Neural progenitor cell (in vitro differentiated cells): ENCODE measurements at places on chromosomes 12 and 14. TPM values are rescaled to one million over a fixed set of nuclear protein-coding genes. Genes with fewer than 3 reads are reported as not detected.

The CCND2 gene
- total RNA-seq, result 95.8 and 103 TPM in 2 replicates

The KDM5A gene
- 44.7 and 50.2 TPM in 2 replicates for total RNA-seq

The TTC5 gene
- 15.1 and 15.3 TPM in 2 replicates for total RNA-seq

The OR11H12 gene
- total RNA-seq, result not detected in 2 replicates

The NEMF gene
- 60.5 and 83.0 TPM in 2 replicates for total RNA-seq

The ADCY4 gene
- total RNA-seq, result not detected in 2 replicates

The DCAF11 gene
- total RNA-seq, result 66.5 and 83.8 TPM in 2 replicates

The EXOC3L4 gene
- total RNA-seq, result not detected in 2 replicates

GRCh38 chr14:78232231-78233000 lies 62.2 kb downstream of the NRXN3 start:
- no peaks in the 10 kb centered on the region for H3K27me3 ChIP-seq
- H3K4me1 ChIP-seq, result peaks cover 9% of the 10 kb centered on the region
- DNase-seq, result no peak
- no peak overlapping the region for H3K4me3 ChIP-seq
- no peak overlapping the region for H3K27ac ChIP-seq
- no peaks in the 10 kb centered on the region for H3K36me3 ChIP-seq

GRCh38 chr12:50081096-50081808 lies 3.9 kb upstream of the SMARCD1 start:
- peaks cover 3% of the 10 kb centered on the region for H3K4me1 ChIP-seq
- H3K4me3 ChIP-seq, result no peak overlapping the region
- H3K27me3 ChIP-seq, result peaks cover 15% of the 10 kb centered on the region
- H3K36me3 ChIP-seq, result no peaks in the 10 kb centered on the region
- peak; percentile 32 for DNase-seq

- DNase-seq, result no peak
- peaks cover 10% of the 10 kb centered on the region for H3K4me1 ChIP-seq
- H3K27ac ChIP-seq, result no peak overlapping the region
- H3K27me3 ChIP-seq, result no peaks in the 10 kb centered on the region
- no peak overlapping the region for H3K4me3 ChIP-seq
- no peaks in the 10 kb centered on the region for H3K36me3 ChIP-seq
Observed at GRCh38 chr12:28217805-28218204, 27.5 kb downstream of the CCDC91 start.

GRCh38 chr12:97022536-97023230 lies 115.6 kb downstream of the NEDD1 start:
- peaks cover 16% of the 10 kb centered on the region for H3K4me1 ChIP-seq
- no peak for DNase-seq
- no peaks in the 10 kb centered on the region for H3K36me3 ChIP-seq
- H3K27ac ChIP-seq, result no peak overlapping the region
- H3K27me3 ChIP-seq, result no peaks in the 10 kb centered on the region
- no peak overlapping the region for H3K4me3 ChIP-seq

- H3K4me1 ChIP-seq, result peaks cover 38% of the 10 kb centered on the region
- H3K27me3 ChIP-seq, result no peaks in the 10 kb centered on the region
- H3K27ac ChIP-seq, result peak within 1 kb of the TSS; percentile 100
Observed at GRCh38 chr12:110280779-110281548, at the start of gene ATP2A2. ATP2A2 (plus strand) TSS chr12:110281247; CDS start chr12:110281790, 543 bp downstream.

- DNase-seq, result no peak
- no peaks in the 10 kb centered on the region for H3K36me3 ChIP-seq
- H3K27me3 ChIP-seq, result no peaks in the 10 kb centered on the region
- no peak overlapping the region for H3K4me3 ChIP-seq
- H3K4me1 ChIP-seq, result peaks cover 66% of the 10 kb centered on the region
- H3K27ac ChIP-seq, result no peak overlapping the region
Observed at GRCh38 chr14:99576304-99576703, 27.7 kb downstream of the CCDC85C start.

DNA sequence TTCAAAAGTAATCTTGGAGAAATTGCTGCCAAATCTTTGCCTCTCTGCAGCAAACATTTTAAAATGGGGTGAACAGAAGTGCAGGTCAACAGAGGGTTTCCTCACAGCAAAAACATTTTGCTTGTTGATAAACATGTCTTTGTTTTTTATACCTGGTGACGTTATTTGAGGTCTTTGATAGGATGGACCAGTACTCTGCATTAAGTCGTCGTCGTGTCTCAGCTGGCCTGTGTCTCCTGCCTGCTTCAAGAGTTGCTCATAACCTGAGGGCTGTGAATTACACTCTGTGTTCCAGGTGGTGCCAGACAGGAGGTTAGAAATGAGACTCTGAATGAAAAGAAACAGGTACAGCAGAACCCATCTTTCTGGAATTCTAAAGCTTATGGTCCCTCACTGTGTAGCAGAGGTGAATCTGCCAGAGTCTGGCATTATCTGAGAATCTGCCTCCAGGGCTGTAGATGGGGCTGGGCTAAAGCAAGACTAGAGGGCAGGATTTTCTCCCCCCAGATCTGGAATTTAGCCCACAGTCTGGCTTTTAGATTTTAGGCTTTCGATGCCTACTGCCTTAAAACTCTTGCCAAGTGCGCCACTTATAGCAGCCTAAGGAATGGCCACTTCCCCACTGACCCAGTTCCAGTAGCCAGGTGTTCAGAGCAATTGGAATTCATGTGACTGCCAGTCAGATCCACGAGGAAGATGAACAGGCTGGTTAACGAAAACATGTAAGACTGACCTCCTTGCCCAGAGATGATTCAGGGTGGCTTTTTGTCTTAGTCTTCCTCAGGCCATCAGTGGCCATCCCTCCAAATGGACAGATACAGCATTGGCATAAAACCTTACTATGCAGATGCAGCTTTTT lies 161.2 kb downstream of the PRKCH start:
- H3K4me1 ChIP-seq, result no peaks in the 10 kb centered on the region
- no peak overlapping the region for H3K27ac ChIP-seq
- no peaks in the 10 kb centered on the region for H3K36me3 ChIP-seq
- H3K4me3 ChIP-seq, result no peak overlapping the region

DNA sequence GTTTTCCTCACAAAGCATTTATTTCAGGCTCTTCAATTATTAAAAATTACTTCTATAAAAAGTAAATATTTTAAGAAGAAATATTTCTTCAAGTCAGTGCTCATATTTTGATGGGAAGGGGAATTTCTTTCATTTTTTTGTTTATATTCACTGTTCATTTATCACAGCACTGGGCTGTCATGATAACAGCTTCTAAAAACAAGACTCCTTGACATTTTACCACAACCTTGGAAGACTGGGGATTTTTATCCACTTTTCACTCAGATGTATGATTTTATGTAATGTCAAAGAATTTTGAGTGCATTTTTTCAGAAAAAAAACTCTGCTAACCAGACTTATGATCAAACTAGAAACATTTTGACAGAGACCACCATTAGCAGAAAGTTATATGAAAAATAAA lies 149.7 kb downstream of the PHLDA1 start:
- H3K4me1 ChIP-seq, result peaks cover 25% of the 10 kb centered on the region
- no peak overlapping the region for H3K4me3 ChIP-seq
- no peaks in the 10 kb centered on the region for H3K27me3 ChIP-seq
- H3K27ac ChIP-seq, result no peak overlapping the region
- H3K36me3 ChIP-seq, result no peaks in the 10 kb centered on the region
- DNase-seq, result no peak

DNA sequence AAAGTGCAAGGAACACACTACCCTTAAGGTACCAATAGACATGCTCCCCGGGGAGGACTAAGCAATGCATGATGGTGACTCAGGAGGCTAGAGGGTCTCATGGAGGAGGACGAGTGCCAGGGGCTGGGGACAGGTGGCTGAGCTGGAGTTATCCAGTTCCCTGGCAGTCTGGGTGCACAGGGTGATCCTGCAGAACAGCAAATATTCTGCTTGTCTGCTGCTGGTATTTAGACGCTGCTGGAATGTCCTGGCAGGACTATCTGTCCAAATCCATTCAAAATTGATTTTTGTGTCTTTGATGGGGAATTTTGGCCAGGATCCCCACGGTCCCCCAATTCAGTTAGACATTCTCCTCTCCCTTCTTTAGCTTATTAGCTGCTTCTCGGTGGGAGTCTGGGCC lies 138.7 kb downstream of the C12orf75 start:
- no peaks in the 10 kb centered on the region for H3K36me3 ChIP-seq
- H3K4me3 ChIP-seq, result no peak overlapping the region
- DNase-seq, result no peak
- H3K4me1 ChIP-seq, result peaks cover 11% of the 10 kb centered on the region
- no peak overlapping the region for H3K27ac ChIP-seq

- H3K27me3 ChIP-seq, result no peaks in the 10 kb centered on the region
- H3K4me3 ChIP-seq, result no peak overlapping the region
- H3K36me3 ChIP-seq, result no peaks in the 10 kb centered on the region
- DNase-seq, result no peak
- no peak overlapping the region for H3K27ac ChIP-seq
- peaks cover 26% of the 10 kb centered on the region for H3K4me1 ChIP-seq
Observed at GRCh38 chr14:61471297-61472005, 150.1 kb downstream of the PRKCH start.

- no peak overlapping the region for H3K4me3 ChIP-seq
- no peaks in the 10 kb centered on the region for H3K36me3 ChIP-seq
- no peak for DNase-seq
- H3K4me1 ChIP-seq, result peaks cover 17% of the 10 kb centered on the region
- H3K27ac ChIP-seq, result no peak overlapping the region
- no peaks in the 10 kb centered on the region for H3K27me3 ChIP-seq
Observed at GRCh38 chr14:68557648-68558047, 235.2 kb downstream of the ZFP36L1 start.

- no peaks in the 10 kb centered on the region for H3K36me3 ChIP-seq
- H3K27me3 ChIP-seq, result no peaks in the 10 kb centered on the region
- H3K4me1 ChIP-seq, result no peaks in the 10 kb centered on the region
Observed at GRCh38 chr12:110536834-110537604, 34.9 kb downstream of the RAD9B start.

- H3K27me3 ChIP-seq, result no peaks in the 10 kb centered on the region
- H3K4me1 ChIP-seq, result no peaks in the 10 kb centered on the region
- no peaks in the 10 kb centered on the region for H3K36me3 ChIP-seq
- DNase-seq, result no peak
- H3K27ac ChIP-seq, result no peak overlapping the region
- no peak overlapping the region for H3K4me3 ChIP-seq
Observed at GRCh38 chr14:85463512-85463911, 66.4 kb upstream of the FLRT2 start.

GRCh38 chr12:109573914-109574244 lies 285 bp downstream of the MVK start:
- H3K36me3 ChIP-seq, result no peaks in the 10 kb centered on the region
- H3K4me1 ChIP-seq, result peaks cover 15% of the 10 kb centered on the region
- H3K4me3 ChIP-seq, result peak overlapping the region; percentile 77
- H3K27me3 ChIP-seq, result no peaks in the 10 kb centered on the region
- DNase-seq, result no peak

DNA sequence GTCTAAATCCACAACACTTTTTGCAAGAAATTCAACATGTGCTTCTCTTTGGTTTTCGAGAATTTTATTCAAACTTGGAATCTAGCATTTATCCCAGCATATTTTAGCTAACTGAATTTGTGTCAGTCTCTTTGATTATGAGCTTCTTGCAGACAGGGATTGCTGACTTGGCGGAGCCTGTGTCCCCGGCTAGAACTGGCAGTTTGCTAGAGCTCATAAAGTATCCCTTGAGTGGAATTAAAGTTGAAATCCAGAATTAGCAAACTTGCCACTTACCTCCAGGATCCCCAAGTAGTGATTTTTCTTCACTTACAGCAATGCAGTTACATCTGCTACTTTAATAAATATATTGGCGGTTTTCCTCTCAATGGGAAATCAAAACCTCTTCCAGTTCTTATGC lies 306.9 kb downstream of the AACS start:
- DNase-seq, result no peak
- H3K27me3 ChIP-seq, result no peaks in the 10 kb centered on the region
- no peaks in the 10 kb centered on the region for H3K36me3 ChIP-seq
- H3K4me1 ChIP-seq, result no peaks in the 10 kb centered on the region
- H3K27ac ChIP-seq, result no peak overlapping the region
- H3K4me3 ChIP-seq, result no peak overlapping the region

- H3K27ac ChIP-seq, result no peak overlapping the region
- H3K27me3 ChIP-seq, result no peaks in the 10 kb centered on the region
- no peak overlapping the region for H3K4me3 ChIP-seq
Observed at GRCh38 chr12:57889500-57889989, 43.0 kb upstream of the CTDSP2 start.

GRCh38 chr14:61145903-61146481 lies 135.1 kb downstream of the TMEM30B start:
- no peaks in the 10 kb centered on the region for H3K4me1 ChIP-seq
- no peaks in the 10 kb centered on the region for H3K36me3 ChIP-seq
- H3K27me3 ChIP-seq, result no peaks in the 10 kb centered on the region
- no peak overlapping the region for H3K27ac ChIP-seq
- no peak overlapping the region for H3K4me3 ChIP-seq

DNA sequence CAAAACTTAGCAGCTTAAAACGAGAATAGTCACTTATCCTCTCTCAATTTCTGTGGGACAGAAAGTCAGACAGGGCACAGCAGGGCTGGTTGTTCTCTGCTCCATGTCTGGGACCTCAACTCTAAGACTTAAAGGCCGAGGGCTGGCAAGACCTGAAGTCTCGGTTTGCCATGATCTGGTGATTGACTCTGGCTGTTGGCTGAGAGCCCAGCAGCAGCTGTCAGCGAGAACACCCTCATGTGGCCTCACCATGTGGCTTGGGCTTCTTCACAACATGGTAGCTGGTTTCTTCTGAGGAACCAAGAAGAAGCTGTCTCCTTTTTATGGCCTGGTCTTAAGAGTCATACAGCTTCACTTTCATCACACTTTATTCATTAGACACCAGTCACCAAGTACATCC lies 1.7 kb upstream of the VASH1 start:
- H3K27me3 ChIP-seq, result peaks cover 62% of the 10 kb centered on the region
- peaks cover 7% of the 10 kb centered on the region for H3K4me1 ChIP-seq
- no peaks in the 10 kb centered on the region for H3K36me3 ChIP-seq

DNA sequence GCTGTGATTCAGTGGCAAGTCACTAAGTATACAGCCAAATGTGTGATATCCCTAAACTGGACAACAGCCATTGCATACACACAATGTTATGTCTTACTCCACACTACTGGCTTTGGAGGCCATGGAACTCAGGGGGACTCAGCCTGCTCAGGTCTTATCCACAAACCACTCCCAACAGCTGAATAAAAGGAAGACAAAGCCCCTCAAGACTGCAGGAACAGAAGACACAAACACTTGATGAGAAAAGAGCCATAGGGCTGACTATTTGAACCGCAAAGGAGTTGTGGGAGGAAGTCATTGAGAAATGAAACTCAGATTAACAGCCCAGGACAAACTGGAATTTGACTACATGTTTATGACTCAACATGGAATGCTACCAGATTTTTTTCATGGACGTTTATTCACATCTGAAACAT lies 40.9 kb downstream of the PTGER2 start:
- peaks cover 4% of the 10 kb centered on the region for H3K4me1 ChIP-seq
- H3K4me3 ChIP-seq, result no peak overlapping the region
- no peak overlapping the region for H3K27ac ChIP-seq
- H3K27me3 ChIP-seq, result no peaks in the 10 kb centered on the region
- H3K36me3 ChIP-seq, result no peaks in the 10 kb centered on the region

DNA sequence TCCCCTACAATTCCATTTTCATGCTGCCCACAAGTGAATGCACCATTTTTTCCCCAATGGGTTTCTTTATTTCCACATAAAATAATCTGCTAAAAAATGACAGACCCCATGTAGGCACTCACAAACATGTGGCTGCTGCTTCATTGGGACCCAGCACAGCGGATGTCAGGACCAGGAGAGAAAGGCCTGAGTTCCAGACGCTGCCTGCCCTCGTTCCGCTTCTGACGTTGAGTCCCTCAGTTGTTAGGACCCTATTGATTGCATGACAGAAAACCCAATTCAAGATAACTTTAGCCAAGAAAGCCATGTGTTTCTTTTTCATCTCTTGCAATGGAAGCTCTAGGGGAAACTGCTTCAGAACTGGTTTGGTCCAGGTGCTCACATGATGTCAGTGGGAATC lies 34.6 kb downstream of the ADGRD1 start:
- H3K27ac ChIP-seq, result no peak overlapping the region
- H3K4me1 ChIP-seq, result peaks cover 9% of the 10 kb centered on the region
- no peak overlapping the region for H3K4me3 ChIP-seq
- H3K36me3 ChIP-seq, result no peaks in the 10 kb centered on the region
- H3K27me3 ChIP-seq, result no peaks in the 10 kb centered on the region
